ENCODE measurements at places on chromosomes 3 and 15.

DNA sequence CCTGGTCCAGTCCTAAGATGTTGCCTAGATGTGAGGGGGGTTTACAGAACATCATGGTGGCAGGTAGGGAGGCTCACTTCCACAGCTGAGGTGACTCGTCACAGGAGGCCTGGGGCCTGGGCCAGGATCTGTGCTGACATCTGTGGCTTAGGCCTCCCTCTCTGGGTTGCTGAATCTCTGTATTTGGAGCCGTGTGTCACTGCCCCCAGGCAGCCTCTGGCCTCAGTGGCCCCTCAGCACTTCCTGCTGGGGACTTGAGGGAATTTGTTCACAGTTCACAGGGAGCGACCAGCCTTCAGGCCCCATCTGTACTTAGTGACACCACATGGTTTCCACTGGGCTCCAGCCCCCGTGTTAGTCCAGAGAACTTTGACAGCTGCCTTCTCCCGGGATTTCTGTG, 41.7 kb upstream of the ADAMTSL3 start:
- DNase-seq, result no peak

- no peak for DNase-seq
Measured at GRCh38 chr15:95300958-95301357, 1029.5 kb upstream of the NR2F2 start.

- no peak for DNase-seq
Measured at GRCh38 chr3:186577521-186577920, 7.0 kb downstream of the DNAJB11 start.

DNA sequence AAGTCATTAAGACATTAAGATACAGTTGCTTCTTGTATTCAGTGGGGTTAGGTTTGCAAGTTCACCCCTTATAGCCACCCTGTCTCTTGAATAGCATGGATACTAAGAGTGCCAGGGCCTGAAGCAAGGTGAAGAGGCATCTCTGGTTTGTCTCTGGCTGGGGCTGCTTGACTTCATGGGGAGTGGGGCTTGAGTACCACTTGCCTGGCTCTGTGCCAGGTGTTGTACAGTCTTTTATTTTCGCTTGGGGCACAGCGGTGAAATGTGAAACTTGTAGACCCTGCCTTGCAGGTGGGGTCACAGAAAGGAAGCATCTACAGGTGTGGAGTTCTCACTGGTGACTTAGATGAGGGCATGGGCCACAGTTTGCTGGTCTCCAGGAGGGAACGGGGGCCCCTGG, 152.1 kb downstream of the PDE8A start:
- no peak for DNase-seq

GRCh38 chr3:76474632-76475031, 565.3 kb upstream of the ROBO2 start:
- no peak for DNase-seq

GRCh38 chr15:73308305-73308704, 60.5 kb downstream of the HCN4 start:
- no peak for DNase-seq

- no peak for DNase-seq
Measured at GRCh38 chr3:188244395-188244861, 90.5 kb downstream of the LPP start.

DNA sequence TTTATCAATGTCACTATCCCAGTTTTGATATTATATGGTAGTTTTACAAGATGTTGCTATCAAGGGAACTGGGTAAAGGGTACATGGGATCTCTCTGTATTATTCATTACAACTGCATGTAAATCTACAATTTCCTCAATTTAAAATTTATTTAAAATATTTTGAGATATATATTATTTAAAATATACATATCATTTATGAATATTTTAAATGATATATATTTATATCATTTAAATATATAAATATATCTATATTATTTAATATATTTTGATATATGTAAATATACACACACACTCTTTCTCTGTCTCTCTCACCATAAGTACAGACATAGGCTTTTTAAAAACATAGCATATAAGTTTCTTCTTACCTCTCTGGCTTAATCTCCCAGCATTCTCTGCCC, 104.7 kb downstream of the TP63 start:
- no peak for DNase-seq

GRCh38 chr3:149004622-149005021, 13.3 kb downstream of the GYG1 start:
- no peak for DNase-seq

DNA sequence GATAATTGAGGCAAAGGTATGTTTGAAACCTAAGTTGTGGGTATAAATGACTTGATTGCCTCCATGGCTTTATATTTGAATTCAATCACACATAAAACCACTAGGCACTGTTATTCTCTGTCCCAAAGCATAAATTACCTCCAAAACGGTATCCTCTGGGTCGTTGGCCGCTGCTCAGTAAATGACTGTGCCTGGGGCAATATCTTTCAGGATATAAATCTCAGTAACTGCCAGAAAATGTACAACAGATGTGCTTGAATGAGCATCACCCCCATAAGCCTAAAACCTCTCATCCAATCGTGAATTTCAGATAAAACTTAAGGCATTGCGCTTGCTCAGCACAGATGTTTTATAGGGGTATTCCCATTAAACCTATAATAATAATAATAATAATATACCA, 19.0 kb upstream of the C3orf49 start:
- no peak for DNase-seq

DNA sequence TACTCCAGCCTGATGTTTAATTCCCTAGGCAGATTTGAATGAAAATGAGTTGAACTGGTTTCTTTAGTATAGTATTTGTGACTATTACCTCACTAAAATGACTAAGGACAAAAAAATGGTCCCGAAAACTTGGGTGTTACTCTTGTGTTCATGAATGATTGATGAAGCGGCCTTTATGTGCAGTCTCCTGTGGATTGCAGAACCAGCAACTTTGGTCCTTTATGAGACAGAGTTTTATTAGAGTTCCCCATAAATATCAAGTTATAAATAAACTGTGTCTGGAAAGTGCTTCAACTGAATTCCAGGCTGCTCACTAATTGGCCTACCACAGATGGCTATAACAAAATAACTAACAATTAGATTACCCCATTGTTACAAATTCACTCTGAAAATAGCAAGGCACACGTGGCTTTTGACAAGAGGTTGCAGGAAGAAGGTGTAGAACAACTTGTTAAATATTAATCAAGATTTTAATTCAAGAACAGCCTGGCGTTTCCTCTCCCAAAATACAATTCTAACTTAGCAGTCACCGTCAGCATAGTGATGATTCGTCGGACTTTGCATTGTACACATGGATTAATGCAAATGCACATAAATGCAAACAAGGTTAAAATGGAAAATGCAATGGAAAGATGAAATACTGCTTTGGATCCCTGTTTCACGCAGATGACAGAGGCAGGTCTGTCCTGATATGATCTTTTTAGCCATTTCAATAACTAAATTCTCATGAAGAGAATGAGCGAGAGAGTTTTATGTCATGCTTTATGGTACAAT, 567.3 kb upstream of the ZNF717 start:
- DNase-seq, result no peak

- no peak for DNase-seq
Measured at GRCh38 chr3:69784954-69785514, 45.8 kb downstream of the MITF start.

DNA sequence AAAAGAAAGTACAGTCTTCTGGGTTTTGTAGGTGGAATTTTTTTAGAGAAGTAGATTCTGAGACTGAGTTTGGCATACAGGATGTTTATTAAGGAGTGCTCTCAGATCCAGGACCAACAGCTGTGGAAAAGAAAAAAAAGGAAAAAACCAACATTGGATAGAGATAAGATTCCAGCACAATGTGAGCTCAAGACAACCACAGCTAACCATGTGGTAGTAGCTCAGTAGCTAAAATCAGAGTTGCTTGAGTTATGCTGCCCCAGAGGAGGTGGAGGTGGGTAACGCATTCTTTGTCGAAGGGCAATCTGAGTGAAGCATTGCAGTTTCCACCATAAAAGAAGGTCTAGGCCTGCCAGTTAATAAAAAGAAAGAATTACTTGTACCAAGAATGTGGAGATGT, 904.3 kb downstream of the NSUN3 start:
- no peak for DNase-seq

- DNase-seq, result peak; percentile 70
Measured at GRCh38 chr3:52481819-52482521, 13.2 kb upstream of the STAB1 start.

DNA sequence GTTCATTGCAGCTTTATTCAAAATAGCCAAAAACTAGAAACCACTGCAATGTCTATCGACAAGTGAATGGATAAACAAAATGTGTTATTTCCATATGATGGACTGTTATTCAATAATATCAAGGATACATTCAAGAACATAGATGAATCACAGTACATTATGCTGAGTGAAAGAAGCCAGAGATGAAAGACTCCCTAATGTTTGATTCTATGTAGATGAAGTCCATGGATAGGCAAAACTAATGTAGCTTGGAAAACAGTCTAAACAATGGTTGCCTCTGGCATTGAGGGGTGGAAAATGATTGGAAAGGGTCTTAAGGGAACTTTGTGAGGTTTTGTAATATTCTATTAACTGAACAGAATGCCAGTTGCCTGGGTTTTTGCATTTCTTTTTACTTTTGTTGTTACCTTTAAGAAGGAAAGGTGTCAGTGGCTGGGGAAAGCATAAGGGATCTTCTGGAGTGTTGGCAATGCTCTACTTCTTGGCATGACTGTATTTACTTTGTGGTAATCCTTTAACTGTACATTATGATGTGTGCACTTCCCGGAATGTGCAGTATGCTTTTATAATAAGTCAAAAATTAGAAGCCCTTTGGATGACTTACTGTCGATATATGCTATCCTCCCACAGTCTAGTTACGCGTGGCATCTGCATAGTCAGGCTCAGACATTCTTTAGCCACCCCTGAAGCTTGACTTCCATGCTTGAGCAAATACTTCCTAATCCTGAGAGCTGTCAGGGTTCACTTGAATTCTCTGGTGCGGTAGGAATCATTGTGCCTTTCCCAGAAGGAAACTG, 20.5 kb upstream of the ATP10A start:
- DNase-seq, result no peak

- DNase-seq, result peak; percentile 67
Measured at GRCh38 chr3:69081583-69082262, 1.6 kb upstream of the UBA3 start.

GRCh38 chr3:120622870-120623726, 27.0 kb downstream of the NDUFB4 start:
- peak; percentile 69 for DNase-seq

- DNase-seq, result no peak
Measured at GRCh38 chr3:124935264-124935663, 713 bp upstream of the MUC13 start.

GRCh38 chr3:144894576-144894975, 923.0 kb downstream of the DIPK2A start:
- DNase-seq, result no peak

DNA sequence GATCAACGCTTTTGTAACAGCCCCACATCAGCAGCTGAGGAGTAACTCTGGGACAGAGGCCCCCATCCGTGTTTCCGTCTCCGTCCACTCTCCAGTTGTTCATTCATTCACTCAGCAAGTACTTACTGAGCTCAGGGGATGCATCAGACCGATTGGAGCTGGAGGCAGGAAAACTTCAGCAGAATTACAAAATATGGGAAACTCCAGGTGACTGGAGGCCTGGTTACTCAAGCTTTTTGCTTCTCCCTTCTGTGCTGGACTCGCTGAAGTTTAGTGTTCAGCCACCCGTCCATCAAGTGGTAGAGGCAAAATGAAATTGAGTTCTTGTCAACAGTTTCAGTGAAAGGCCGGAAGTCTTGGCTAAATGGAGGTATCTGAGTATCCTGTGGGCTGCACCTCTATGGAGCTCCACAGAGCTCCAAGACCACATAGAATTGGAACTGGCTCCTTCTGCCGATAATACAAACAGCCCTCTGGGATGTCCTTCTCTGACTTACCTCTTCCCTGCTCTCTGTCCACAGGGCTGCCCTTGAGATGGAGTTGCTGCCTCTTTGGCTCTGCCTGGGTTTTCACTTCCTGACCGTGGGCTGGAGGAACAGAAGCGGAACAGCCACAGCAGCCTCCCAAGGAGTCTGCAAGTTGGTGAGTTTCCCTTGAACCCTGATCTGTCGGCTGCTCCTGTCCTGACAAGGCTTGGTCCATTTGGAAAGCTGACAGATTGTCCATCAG, 14.7 kb downstream of the NRROS start:
- DNase-seq, result no peak

DNA sequence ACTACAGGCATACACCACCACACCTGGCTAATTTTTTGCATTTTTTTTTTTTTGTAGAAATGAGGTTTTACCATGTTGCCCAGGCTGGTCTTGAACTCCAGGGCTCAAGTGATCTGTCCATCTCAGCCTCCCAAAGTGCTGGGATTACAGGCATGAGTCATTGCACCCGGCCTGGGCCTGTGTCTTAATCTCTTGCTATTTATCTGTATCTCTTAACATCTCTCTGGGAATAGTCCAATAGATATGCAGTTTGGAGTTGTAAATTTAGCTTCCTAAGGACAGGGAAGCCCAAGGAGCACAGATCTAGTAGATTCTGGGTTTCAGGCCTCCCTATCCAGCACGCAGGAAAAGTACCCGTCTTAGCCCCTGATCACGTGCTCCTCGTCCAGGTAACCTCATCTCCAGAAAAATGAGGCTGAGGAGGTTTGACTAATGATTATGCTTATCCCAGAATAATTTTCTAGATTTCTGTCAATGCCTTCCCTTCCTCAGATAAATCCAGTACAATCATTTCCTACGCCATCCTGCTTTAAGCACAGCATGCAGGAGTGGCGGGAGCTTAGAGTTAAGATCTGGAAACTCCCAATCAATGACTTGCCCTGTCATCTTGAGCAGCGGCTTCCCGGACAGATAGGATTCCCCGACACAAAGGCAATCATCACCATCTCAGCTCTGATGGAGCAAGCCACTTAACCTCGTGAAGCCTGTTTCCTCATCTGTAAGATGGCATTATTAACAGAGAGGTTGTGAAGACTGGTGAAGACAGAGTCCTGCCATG, 12.3 kb upstream of the CTDSPL start:
- DNase-seq, result no peak

GRCh38 chr3:96209699-96210098, 604.7 kb upstream of the EPHA6 start:
- DNase-seq, result no peak

GRCh38 chr3:118772547-118773011, 262.1 kb downstream of the IGSF11 start:
- DNase-seq, result no peak

DNA sequence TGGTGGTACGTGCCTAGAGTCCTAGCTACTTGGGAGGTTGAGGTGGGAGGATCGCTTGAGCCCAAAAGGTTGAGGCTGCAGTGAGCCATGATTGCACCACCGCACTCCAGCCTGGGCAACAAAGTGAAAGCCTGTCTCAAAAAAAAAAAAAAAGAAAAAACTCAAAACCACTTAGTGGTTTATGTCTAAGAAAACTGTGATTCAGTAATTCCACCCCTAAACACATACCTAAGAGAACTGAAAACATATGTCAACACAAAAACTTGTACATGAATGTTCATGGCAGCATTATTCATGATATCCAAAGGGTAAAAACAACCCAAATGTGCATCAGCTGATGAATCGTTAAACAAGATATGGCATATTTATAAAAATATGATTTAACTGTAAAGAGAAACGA, 14.3 kb downstream of the SPG21 start:
- DNase-seq, result no peak

Measured in WERI-Rb-1 (cell line).